ENCODE measurements at places on chromosomes 13 and 19.

GRCh38 chr13:39536274-39536673, 66.7 kb downstream of the LHFPL6 start:
- DNase-seq, result no peak

DNA sequence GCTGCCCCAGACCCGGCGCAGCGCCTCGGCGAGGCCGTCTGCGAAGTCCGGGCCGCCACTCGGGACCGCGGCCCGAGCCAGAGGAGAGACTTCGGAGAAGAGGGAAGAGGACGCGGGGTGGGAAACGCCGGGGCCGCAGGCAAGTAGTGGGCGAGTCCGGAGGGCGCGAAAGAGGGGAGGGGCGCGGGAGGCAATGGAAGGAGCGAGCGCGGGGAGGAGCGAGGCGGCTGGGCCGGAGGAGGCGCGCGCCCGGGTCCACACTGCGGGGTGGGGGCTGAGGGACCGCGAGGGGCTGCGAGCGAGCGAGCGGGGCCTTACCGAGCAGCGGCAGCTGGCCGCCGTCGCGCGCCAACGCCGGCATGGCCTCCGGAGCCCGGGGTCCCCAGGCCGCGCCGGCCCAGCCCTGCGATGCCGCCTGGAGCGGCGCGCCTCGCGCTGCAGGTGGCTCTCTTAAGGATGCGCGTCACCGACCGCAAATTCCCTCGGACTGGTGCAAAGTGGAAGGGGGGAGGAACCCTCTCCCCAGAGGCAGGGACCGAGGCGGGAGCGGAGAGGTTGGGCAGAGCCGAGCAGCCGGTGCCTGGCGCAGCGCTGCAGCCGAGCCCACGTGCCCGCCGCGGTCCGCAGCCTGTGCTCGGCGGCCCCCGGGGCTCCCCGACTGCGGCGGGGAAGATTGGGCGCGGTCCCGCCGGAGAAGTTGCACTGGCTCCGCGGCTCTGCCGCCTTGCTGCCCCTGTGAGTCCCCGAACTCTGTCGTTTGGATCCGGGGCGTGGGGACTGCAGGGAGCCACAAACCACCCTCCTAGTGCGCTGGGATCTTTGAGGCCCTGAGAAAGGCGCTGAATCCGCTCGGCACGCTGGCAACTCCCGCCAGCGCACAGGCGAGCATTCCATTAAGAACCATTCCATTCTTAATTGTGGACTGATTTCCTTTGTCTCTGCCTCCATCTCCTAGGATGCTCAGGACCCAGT, at the start of gene FLT3:
Gene FLT3 (minus strand): TSS at position 427 of the 972 bp plus-strand sequence. CDS start 66 bp downstream, at position 361.
- peak; percentile 1 for DNase-seq

GRCh38 chr13:33284916-33285315, 639 bp downstream of the STARD13 start:
- no peak for DNase-seq

- no peak for DNase-seq
Measured at GRCh38 chr13:39918620-39919236, 263.3 kb downstream of the COG6 start.

DNA sequence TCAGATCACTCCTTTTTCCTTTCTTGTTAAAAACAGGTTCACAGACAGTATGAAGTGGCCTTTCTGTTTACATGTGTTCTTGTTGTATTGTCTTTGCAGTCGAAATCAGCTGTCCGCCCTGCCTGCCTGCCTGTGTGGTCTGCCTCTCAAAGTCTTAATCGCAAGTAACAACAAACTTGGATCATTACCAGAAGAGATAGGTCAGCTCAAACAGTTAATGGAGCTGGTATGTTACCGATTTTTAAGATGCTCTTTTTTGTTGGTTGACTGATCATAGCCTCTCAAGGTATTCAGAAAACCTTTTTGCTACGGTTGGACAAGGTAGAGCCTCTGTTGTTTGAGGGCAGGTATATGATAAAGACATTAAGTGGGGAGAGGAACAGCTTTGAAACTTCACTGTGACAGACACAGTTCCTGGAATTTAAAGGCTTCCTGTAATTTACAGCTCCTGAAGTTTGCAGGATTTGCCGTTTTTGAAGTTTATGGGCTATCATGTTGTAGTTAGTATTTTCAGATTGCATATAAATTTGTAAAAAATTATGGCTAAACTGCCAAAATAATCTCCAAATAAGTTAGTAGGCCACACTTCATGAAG, 116.1 kb downstream of the LRCH1 start:
- no peak for DNase-seq

DNA sequence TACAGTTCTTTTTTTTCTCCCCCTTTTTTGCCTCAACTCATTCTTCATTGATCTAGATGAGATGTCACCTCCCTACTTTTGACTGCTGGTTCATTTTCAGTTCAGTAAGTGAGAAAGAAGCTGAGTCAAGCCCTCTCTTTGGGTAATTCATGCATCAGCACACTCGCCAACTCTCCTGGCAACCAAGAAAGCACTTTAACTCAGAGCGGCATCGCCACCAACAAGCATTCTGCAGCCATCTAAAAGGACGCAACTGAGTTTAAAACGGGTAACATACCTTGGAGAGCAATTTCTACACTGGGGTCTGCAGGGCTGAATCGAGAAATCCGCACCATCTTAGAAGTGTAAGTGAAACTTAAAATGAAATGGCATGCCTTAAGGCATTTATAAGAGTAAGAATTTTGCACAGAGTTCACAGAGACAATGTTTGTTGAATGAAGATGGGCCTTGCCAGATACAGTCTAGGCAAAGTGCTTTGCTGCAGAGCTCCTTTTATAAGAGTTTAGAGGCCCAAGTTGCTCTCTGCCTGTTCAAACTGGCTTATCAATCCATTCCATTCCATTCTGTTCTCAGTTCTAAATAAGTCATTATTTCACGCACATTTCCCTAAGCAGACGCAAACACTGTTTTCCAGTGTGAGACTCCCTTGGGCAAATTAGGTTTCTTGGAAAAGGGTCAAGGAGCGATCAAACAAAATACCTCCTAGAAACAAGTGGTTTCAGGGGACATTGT, 338.0 kb downstream of the ENOX1 start:
- no peak for DNase-seq

All from central memory CD4-positive, alpha-beta T cell (primary cell).